Frontal cortex (tissue), 4 donors: ENCODE measurements at places on chromosomes 5 and 9.

DNA sequence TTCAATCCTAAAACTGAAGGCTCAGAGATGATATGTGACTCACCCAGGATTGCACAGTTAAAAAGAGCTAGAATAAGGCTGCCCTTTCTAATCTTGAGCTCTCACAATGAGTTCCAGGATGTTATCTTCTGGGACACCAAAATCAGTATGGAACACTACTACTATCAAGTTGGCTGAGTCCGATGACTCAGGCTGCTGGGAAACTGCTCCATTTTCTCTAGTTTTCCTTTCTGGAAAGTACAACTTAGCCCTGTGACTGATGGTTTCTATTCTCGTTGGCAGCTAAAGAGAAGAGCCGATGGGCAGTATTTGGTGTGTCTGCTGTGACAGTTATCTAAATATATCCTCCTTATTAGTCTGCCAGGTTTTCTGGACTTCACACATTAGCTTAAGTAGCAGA, 37.9 kb upstream of the DPYSL3 start:
- no peak for DNase-seq

DNA sequence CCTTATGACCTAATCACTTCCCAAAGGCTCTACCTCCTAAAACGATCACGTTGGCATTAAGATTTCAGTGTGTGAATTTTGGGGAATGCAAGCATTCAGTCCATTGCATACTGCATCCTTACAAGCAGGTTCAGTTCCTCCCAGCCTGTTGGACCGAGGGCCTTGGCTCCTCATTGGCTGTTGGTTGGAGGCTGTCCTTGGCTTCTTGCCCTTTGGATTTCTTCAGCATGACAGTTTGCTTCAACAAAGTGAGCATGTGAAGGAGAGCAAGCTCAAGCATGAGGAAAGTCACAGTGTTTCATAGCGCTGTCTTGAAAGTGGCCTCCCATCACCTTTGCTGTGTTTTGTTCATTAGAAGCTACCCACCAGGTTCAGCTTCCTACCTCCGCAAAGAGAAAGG, 109.5 kb downstream of the GADD45G start:
- DNase-seq: no peak

- DNase-seq: no peak
Measured at GRCh38 chr5:133317558-133317957, 265.7 kb downstream of the HSPA4 start.

GRCh38 chr9:1962122-1962521, 53.0 kb upstream of the SMARCA2 start:
- DNase-seq: no peak

GRCh38 chr9:121735793-121736770, 84.6 kb downstream of the DAB2IP start:
- DNase-seq: peak; percentile 69

DNA sequence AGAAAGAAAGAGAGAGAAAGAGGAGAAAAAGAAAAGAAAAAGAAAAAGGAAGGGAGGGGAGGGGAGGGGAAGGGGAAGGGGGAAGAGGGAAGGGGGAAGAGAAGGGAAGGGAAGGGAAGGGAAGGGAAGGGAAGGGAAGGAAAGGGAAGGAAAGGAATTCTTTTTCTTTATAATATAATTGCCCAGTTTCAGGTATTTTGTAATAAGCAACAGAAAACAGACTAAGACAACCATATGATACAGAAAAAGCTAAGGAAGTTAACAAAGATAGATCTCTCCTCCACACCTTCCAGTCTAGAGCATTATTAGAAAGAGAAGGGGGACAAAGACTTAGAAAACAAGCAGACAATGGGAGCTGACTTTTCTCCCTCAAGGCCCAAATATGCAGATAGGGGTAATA, 31.0 kb downstream of the MEIKIN start:
- DNase-seq: no peak

GRCh38 chr5:178514851-178515418, 75.3 kb downstream of the COL23A1 start:
- DNase-seq: no peak

- no peak for DNase-seq
Measured at GRCh38 chr5:169767938-169768337, 130.9 kb downstream of the DOCK2 start.

DNA sequence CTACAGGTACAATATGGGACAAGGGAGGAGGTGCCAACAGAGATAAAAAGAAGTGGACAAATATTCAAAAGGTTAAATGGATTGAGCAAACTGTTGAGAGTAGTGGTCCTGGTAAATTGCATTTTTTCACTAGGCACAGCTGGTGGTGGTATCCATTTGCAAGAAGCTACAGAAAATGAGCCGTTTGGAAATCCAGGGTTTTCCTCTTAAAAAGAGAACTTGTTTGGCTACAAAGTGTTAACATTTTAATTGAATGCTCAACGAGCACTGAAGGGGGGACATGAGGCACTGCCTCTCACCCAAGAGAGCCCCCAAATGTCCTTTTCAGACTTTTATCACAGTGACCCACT, 491 bp upstream of the ZCCHC9 start:
- no peak for DNase-seq

DNA sequence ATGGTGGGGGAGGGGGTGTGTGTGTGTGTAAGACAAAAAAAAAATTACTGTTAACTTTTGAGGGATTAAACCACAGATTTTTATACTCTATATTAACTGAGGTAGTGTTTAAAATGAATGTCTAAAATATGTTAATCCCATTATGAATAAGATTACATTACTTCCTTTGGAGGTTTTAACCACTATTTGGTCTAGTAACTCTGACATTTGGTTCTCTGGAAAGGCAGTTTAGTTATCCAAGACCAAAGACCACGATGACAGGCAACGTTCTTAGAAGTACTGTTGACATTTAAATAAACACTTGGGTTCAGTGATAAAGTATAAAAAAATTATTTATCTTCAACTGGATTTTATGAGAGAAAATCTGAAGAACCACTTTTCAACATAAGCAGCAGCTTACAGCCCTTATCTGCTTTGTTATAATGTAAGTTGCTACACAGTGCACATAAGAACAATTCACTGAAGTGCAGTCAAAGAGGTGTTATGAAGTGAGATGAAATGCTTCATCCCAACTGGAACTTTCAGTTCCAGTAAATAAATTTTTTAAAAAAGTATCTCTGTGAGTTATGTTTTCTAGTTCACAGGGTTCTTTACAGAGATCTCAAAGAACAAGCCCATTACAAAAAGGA, 94.5 kb downstream of the OSMR start:
- no peak for DNase-seq

DNA sequence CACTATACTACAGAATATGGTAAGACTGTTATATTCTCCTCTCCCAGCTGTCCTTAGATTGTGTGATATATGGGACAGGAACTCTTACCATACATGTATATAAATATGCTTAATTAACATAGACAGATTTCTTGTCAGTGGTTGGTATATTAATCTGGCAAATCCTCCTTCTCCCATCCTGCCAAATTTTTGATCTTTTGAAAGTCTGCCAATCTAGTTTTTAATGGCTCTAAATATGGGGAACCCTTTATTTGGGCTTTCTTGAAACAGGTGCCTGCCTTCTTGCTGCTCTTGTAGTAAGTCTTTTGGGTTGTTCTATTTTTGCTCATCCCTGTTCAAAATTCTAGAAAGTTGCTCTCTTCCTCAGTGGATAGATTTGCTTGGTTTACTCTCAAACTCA, 63.5 kb downstream of the SPATA31D1 start:
- DNase-seq: no peak

DNA sequence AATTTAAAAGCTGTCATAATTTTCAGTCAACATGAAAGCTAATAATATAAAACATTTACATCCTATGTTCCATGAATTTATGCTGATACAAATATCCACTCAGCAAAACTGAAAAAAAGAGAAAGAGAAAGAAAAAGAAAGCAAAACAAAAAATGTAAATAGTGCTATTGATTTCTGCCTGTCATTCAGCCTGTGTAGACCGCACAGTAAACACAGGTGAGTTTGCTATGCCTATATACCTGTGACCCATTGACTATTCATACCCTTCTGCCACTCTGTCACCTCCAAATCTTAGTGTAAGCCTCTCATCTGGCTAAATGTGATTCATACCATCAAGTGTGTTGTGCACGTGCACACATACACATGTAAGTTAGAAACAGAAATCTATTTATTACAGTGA, 359.0 kb upstream of the RORB start:
- DNase-seq: no peak

DNA sequence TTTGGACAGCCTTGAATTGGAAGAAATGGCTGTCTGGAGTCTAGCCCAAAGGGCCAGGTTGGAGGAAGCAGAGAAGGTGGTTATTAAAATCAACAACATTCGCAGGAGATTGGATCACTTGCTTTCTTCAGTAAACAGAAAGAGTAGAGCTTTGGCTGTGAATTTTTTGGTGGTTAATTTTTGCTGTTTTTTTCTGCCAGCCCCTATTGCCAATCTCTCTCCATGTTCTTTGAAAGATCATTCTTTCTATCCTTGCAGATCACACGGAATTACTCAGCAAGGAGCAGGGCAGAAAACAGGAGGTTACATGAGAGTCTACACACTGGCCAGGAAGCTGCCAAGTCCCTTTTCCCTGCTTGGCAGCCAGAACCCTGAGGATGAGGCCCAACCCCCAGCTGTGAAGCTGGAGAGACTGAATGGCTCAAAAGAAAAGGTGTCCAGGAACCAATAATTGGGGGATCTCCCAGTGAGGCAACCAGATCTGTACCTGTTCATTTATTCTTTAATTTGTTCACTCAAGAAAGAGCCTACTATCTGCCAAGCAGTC, 13.0 kb downstream of the GLRX start:
- no peak for DNase-seq

DNA sequence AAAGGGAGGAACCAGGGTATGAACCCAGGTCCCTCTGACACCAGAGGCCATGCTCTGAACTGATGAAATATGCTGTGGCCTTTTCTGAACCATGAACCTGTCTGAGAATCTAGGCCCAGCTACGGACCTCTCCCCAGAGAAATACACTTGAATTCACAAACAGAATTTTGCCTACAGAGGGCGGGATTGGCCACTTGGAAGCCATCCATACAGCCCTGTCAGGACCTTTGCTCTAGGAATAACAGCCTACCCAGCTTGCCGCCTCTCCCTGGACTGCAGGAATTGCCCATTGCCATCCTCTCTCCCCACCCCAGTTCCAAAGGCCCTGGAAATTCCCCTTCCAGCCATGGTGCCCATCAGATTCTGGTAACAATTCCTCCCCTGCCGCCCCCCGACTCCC, 26.6 kb downstream of the MORN5 start:
- no peak for DNase-seq

DNA sequence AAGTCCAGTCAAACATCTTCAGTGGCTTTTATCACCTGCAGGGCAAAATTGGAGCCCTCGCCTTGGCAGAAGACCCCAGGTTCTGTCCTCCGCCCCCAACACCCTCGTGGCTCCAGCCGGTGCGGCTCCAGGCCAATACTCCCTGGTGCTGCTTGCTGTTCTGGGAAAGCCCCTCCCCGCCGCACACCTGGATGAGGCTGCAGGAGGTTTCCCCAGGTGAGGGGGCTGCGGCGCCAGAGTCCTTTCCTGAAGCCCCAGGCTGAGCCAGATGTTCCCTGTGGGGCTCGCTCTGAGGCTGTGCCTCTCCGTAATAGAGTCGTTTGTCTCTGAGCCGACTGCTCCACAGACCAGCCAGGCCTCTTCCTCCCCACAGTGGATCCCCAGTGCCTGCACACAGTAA, 375.4 kb upstream of the IRX1 start:
- no peak for DNase-seq

DNA sequence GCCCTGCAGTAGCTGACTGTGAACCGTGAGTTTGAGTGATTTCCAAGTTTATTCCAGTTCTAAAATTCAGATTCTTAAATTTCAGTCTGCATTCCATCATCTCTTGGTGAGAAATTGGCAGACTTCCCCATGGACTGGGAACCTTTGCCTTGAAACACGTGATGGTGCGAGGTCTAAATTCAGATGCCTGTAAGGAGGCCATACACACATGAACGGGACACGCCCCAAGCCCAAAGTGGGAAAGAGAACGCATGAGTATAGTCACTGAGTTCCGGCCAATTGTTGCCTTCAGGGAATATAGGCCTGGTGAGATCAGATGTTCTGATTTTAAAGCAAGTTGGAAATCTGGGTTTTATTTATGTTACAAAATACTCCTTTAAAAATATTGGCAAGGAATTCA, 1084.4 kb upstream of the WWC1 start:
- no peak for DNase-seq

DNA sequence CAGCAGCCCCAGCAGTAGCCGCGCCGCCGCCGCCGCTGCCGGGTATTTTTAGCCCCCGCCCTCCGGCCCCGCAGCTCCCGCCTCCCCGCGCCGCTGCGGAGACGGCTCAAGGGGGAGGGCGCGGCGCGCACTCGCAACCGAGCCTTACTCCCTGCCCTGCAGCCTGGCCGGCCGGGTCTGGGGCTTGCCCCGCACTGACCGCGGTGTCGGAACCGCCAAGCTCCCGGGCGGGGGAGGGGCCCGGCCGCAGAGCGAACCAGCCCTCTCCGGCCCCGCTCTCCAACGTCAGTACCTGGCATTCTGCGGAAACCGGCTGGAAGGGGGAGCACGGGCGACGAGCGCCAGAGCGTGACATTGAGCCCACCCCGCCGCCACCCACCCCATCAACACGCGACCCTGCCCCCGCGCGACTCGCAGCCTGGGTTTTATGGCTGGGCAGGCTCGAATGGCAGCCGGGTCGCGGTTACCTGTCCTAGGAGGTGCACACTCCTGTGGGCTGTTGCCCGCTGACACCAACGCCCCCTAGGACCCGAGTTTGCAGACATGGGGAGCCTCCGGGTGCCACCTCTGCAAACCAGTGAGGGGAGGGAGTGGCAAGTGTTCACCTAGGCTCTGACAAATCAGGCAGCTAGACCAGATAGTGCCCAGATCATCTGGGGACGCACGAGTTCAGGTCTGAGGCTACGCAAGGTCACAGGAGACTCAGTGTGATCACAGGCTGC, at the start of gene ACSL6:
Gene ACSL6, minus strand, starts transcription at position 37 of the 722 bp plus-strand sequence. CDS start 105 bp downstream, outside the sequence.
- DNase-seq: peak; percentile 67

DNA sequence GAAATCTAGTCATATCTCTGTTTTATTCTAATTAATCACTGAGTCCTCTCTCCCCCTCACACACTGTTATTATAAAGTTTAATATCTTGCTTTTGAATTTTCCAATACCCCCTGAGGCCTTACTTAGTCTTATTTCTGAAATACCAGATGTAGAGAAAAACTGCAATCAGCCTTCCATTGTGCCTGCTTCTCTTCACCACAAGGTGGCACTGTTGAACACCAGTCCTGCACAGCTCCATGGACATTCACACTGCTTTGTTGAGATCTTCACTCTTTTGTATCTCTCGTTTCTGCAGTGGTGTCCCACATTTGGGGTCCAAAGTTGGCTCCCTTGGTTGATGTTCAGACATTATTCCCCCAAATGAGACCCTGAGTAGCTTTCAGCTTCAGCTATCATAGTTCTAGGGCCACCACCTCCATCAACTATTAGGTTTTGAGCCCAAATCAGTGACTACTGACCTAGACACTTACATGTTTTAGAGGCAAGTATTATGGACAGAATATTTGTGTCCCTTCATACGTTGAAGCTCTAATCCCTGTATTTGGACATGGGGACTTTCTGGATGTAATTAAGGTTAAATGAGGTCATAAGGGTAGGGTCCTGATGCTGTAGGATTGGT, 24.3 kb downstream of the BOD1 start:
- no peak for DNase-seq

- DNase-seq: no peak
Measured at GRCh38 chr9:129908906-129909305, 73.6 kb downstream of the USP20 start.
